Central memory CD4-positive, alpha-beta T cell (primary cell): ENCODE measurements at places on chromosomes 2 and 18.

GRCh38 chr2:74292751-74293150, 50.5 kb downstream of the SLC4A5 start:
- DNase-seq, result no peak

- DNase-seq, result no peak
These were observed 468.0 kb upstream of the PKDCC start for GRCh38 chr2:41579806-41580205.

DNA sequence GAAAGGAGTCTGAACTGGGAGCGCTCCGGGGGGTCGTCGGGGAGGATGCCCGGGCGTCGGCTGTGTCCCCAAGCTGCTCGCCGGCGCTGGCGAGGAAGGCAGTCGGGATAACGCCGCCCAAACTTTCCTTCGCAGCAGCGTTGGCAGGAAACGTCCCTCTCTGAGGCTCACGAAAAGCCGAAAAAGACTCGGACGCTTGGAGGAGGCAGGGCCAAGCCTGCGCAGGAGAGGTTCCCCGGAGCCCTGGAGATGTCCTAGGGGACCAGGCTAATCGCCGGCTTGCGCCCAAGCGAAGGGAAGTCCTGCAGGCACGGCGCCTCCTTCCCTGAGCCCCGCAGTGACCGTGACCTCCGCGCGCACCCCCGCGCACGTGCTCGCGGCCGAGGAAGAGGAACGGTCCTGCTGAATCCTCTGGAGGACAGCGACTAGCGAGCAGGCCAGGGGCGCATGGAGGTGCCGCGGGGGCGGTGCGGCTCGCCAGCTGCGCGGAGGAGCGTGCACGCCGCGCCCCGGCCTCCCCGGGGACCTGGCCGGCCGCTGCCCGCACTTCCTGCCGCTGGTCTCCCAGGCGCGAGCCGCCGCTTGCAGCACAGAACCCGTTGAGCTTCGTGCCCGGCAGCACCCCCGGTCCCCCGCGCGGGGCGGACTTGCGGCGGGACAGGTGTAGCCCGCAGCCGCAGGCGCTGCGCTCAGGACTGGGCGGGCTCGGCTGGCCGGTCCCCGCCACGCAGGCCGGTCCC, at the start of gene SH3RF3:
Gene SH3RF3 (plus strand): TSS at position 590 of the 740 bp plus-strand sequence.
- no peak for DNase-seq

DNA sequence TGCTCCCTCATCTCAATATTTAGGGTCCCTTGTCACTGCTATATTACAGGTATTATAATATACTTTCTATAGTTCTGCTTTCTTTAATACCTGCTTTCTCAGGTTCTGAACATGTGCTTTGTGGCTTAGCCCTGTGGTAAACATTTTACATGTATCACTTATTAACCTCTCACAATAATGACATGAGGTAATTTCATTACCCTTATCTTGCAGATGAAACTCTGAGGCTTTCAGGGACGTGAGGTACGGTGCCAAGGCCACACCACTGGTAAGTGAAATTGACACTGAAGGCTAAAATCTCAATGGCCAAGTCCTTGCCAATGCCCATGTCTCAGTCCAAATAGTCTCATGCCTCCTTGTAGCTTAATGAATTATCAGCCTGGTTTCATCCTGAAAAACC, 21.7 kb downstream of the LINC00305 start:
- no peak for DNase-seq

DNA sequence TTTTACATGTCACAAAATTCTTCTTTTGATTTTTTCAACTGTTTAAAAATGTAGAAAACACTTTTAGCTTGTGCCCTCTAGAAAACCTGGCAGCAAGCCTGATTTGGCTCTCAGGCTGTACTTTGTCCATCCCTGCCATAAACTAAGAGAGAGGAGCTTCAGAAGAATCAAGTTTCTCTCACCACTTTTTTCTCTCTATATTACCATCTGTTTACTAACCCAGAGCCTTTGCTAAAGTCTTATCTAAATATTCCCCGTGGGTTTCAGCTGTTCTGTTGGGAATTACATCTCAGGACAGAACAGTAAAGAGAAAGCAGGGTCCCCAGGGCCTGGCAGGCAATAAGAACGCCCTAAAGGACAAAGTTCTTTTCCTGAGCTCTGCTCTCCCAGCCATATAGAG, 409.1 kb upstream of the CRIM1 start:
- no peak for DNase-seq

DNA sequence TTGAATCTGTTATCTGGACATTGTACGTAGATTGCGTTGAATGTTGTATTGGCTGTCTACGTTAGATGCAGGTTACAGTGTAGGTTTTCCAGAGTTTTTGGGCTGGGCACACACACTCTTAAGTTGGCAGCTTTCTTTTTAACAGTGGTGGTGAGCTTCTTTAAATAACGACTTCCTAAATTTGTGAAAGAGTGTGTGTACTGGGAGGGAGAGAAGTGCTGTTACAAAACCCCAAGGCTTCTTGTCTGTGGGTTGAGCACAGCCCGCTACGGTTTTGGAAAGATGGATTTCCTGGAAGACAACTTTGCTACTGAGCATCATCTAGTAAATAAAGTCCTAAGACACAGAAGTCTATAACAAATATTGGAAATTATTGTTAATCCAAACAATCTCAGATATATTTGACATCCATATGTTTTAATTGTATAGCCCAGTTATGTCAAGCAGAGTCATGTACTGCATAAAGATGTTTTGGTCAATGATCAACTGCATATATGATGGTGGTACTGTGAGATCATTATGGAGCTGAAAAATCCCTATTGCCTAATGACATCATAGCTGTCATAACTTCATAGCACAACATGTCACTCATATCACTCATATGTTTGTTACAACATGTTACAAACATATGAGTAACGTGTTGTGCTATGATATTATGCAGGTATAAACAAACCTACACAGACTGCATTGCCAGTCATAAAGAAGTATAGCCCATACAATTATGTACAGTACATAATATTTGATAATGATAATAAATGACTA, 7.9 kb upstream of the THUMPD2 start:
- no peak for DNase-seq

DNA sequence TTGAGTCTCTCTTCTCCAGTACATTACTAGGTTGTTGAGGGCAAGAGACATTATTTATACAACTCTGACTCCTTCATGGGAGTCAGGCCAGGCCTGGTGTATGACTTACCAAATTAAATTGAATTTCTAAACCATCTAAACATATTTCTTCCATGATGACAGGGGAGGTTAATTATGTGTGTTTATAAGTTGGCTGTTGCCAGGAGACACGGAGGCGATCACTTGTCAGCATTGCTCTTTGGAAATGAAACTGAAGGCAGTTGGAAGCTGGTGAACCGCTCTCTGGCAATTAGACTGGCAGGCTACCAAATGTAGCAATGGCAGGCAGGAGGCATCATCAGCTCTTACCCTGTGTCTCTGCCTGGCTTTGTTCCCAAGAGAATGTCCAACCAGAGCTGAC, 241.4 kb downstream of the KCNS3 start:
- no peak for DNase-seq

DNA sequence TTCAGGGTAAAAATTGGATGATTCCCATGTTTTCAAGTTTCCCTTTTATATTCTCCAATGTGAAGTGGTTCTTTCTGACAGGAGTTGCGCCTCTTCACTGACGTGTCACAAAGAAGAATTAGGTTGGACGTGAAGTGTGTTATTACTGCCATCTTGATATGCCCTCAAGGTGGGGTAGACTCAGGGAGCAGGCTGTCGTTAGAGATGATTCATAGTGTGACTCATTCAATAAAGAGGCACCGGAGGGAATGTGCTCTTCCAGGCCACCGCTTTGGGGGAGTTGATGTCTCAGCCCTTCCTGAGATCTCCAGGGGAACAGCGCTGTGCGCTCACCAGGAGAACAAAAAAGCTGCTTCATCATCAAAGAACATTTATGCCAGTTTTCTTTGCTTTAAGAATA, 3.6 kb upstream of the DGKD start:
- DNase-seq, result no peak

- no peak for DNase-seq
These were observed 150.2 kb downstream of the PARD3B start for GRCh38 chr2:204695506-204695905.

DNA sequence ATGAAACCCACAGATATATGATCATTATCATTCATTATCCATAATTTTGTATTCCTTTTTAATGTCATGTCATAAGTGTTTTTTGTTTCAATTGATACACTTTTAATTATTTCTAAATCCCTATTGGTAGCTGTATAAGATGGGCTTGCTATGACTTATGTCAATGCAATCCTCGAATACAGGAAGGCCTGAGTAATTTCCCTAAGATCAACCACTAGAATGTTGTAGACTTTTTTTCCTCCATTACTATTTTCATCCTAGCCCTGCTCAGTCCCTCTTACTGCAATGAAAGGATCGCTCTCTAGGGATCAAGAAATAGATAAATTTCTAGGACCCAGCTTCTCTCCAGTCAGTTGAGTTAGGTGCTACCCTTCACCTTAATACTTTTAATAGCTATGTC, 186.3 kb downstream of the KCNE4 start:
- DNase-seq, result no peak

GRCh38 chr2:46839045-46839444, 76.6 kb downstream of the MCFD2 start:
- DNase-seq, result no peak

- no peak for DNase-seq
These were observed 674.0 kb upstream of the CELF4 start for GRCh38 chr18:38239606-38240005.

- no peak for DNase-seq
These were observed 13.4 kb downstream of the MEIS1 start for GRCh38 chr2:66448136-66448991.

- DNase-seq, result no peak
These were observed 22.6 kb upstream of the FZD5 start for GRCh38 chr2:207792244-207792785.

DNA sequence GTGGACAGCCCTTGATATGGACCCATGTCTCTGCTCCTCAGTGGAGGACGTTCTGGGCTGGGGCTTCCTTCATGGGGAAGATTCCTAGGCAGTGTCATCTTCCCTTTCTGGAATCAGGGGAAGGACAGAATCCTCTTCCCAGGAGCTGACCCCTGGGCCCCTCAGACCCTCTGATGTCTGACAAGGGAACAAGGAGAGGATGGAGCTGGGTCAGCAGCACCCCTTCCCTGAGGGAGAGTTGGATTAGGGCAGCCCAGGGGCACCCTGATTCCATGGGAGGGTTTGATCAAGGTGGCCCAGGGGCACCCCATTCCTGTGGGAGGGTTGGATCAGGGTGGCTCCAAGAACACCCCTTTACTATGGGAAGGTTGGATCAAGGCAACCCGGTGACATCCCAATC, 86.5 kb downstream of the ACKR3 start:
- DNase-seq, result no peak

DNA sequence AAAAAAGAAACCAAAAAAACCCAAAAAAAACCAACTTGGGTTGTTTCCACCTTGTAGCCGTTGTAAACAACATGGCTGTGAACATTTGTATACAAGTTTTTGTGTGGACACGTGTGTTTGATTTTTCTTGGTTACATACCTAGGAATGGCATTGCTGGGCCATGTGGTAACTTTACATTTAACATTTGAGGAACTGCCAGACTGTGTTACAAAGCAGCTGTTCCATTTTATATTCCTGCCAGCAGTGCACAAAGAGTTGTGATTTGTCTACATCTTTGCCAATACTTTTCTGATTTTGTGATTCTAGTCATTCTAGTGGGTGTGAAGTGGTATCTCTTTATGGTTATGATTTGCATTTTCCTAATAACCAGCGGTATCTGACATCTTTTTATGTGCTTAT, 22.5 kb downstream of the LPIN1 start:
- DNase-seq, result no peak

DNA sequence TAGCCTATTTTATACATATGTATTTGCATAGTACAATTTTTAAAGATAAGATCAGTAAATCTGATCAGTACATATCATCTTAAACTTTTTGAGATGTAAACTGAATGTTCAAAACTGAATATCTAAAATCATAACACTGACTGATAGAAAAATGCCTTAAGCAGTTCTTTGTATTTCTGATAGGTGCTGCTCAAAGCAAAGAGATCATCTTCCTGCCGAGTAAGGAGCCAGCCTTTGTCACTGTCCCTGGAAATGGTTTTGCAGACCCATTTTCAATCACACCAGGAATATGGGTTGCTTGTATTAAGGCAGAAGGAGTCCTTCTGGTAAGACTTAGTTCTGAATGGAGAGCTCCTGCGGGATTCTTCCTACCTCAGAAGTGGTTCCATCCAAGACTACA, 135.0 kb downstream of the LAMA3 start:
- no peak for DNase-seq

GRCh38 chr18:67621906-67622305, 105.4 kb upstream of the DSEL start:
- DNase-seq, result no peak

DNA sequence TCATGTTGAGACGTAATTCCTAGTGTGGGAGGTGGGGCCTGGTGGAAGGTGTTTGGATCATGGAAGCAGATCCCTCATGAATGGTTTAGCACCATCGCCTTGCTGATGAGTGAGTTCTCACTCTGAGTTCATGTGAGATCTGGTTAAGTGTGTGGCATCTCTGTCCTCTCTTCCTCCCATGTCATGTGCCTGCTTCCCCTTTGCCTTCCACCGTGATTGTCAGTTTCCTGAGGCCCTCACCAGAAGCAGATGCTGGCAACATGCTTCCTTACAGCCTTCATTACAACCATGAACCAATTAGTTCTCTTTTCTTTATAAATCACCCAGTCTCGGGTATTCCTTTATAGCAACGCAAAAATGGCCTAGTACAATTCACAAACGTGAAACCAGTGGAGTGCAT, 14.6 kb upstream of the MCM6 start:
- no peak for DNase-seq

DNA sequence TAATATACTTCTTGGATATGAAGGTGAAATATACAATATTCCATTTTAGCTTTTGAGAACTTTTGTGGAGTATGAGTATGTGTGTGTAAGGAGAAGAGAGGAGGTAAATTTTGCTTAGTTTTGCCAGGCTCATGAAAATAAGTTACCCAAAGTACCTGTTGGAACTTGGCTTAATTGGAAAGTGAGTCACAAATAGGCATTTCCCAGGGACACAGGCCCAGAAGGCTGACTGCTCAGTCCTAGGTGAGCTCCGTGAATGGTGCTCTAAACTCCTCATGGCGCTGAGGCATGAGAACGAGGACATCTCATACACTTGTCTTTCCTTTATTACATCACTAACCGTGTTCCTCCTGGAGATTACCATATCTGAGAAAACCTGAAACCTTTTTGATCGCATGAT, 148.5 kb upstream of the RAB12 start:
- no peak for DNase-seq

DNA sequence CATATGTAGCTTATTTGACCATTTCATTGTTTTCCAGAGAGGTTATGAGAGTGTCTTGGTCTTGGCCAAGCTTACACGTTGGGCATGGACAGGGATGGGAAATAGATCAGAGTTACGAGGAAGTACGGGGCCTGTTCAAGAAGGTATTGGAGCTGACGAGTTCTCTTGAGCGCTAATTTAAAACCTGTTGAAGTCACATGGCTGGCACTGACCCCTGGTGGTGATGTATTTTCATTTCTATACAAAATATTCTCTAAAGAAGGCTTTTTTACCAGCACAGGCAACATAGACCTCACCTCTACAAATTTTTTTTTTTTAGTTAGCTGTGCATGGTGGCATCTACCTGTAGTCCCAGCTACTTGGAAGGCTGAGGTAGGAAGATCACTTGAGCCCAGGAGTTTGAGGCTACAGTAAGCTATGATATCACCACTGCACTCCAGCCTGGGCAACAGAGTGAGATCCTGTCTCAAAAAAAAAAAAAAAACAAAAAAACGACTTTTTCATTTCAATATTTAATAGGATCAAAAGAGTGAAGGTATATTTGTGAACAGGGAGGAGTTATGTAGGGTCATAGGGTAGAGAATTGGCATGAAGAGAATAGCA, 19.6 kb downstream of the UGP2 start:
- DNase-seq, result peak; percentile 66
